Left lung (tissue), 14 donors: ENCODE measurements at places on chromosomes 3 and 15. TPM values are rescaled to one million over a fixed set of nuclear protein-coding genes. Genes with fewer than 3 reads are reported as not detected.

TCF12 gene
- polyA plus RNA-seq = 131 TPM

MST1R gene
- polyA plus RNA-seq = 9.4 TPM

CNTN3 gene
- 43.0 TPM for polyA plus RNA-seq

TUSC2 gene
- 16.7 TPM for polyA plus RNA-seq

PLIN1 gene
- 1.2 TPM for polyA plus RNA-seq

ZMYND10 gene
- 21.6 TPM for polyA plus RNA-seq

BFSP2 gene
- not detected for polyA plus RNA-seq

IL17RE gene
- 108 TPM for polyA plus RNA-seq

TEX55 gene
- polyA plus RNA-seq = not detected

GP9 gene
- 1.9 TPM for polyA plus RNA-seq

CFAP100 gene
- 5.0 TPM for polyA plus RNA-seq

RBP2 gene
- polyA plus RNA-seq = 0.70 TPM

CCDC39 gene
- polyA plus RNA-seq = 7.6 TPM

CLDN16 gene
- polyA plus RNA-seq = 0.29 TPM

ZNF501 gene
- polyA plus RNA-seq = 10.2 TPM

CLPX gene
- polyA plus RNA-seq = 80.5 TPM

CYP8B1 gene
- polyA plus RNA-seq = 0.17 TPM

RBM15B gene
- polyA plus RNA-seq = 40.1 TPM

EFCAB12 gene
- polyA plus RNA-seq = 2.2 TPM

NME9 gene
- 2.8 TPM for polyA plus RNA-seq

C3orf80 gene
- 6.4 TPM for polyA plus RNA-seq

USP4 gene
- polyA plus RNA-seq = 73.1 TPM

MUSTN1 gene
- polyA plus RNA-seq = 0.36 TPM

TMCO5A gene
- not detected for polyA plus RNA-seq

ZNF660 gene
- 27.4 TPM for polyA plus RNA-seq
